A549 treated with GW870086 at 1 μM for 4 hours (cell line): ENCODE measurements at places on chromosomes 13 and 19. TPM values are rescaled to one million over a fixed set of nuclear protein-coding genes. Genes with fewer than 3 reads are reported as not detected.

The C1QTNF9 gene
- total RNA-seq = not detected in 5 replicates

The ZNF208 gene
- total RNA-seq = not detected in 5 replicates

The ZNF414 gene
- 14.8 to 18.2 TPM (median 16.3 TPM) in 5 replicates for total RNA-seq

The KIR2DL4 gene
- not detected in 5 replicates for total RNA-seq

The LHB gene
- total RNA-seq = not detected in 5 replicates

The DEDD2 gene
- total RNA-seq = 54.3 to 74.7 TPM (median 66.0 TPM) in 5 replicates

The NLRP7 gene
- 0.07 TPM in 1 of 5 replicates, not detected in the others for total RNA-seq

The PEAK3 gene
- total RNA-seq = 0.05 TPM in 1 of 5 replicates, not detected in the others

The CRB3 gene
- 2.9 to 5.1 TPM (median 3.9 TPM) in 5 replicates for total RNA-seq

The TNNI3 gene
- total RNA-seq = 5.9 to 9.6 TPM (median 8.0 TPM) in 5 replicates

The ZNF793 gene
- total RNA-seq = 0.08 TPM in 1 of 5 replicates, not detected in the others

The TEX29 gene
- total RNA-seq = not detected in 5 replicates
